H9 (cell line): ENCODE measurements at places on chromosomes 11 and 22.

- no peak for DNase-seq
These were observed 27.1 kb downstream of the HPS5 start for GRCh38 chr11:18294862-18295261.

GRCh38 chr22:18085188-18085587 is 7.4 kb downstream of the PEX26 start:
- DNase-seq, result no peak

DNA sequence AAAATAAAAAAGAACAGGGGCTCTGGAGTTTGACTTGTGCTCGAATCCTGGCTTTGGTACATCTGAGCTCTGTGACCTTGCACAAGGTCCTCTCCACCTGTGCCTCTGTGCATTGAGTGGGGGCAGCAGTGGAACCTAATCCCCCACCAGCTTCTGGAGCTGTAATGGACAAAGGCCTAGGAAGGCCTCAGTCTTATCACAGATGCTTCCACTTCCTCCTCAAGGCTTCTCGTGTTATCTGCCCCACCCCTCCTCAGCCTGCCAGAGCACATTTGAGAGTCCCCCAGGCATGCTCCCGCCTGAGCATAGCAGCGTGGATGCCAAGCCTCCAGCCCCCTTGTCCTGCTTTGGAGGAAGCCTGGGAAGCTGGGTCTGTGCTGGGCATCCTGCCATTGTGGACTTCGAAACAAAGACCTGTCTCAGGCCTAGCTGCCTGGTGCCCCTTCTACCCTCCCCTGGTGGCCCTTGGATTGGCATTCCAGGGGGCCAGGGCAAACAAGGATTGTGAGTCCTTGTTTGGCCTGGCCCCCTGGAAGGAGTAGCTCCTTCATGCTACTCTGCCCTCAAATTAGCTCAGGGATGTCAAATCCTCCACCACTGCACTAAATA is 15.0 kb downstream of the SLC35E4 start:
- no peak for DNase-seq

DNA sequence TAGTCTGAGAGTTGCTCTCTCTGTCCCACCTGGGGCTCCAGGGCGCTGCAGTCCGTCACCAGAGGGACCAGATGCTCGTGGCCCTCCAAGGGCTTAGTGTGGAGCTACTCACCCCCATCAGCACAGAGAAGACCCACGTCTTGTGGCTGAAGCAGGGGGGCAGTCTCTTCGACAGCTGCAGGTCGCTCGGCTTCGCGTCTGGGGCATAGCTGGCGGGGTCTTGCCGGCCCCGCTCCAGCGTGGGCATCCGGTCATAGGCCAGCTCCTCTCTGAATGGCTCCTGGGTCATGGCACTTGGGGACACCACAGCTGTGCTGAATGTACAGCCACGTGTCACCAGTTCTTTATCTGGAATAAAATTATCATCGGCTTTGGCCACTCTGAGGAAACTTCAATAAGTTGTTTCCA is 608 bp downstream of the MLC1 start:
- no peak for DNase-seq

- no peak for DNase-seq
These were observed 3.4 kb upstream of the ZNF280A start for GRCh38 chr22:22523494-22523893.

DNA sequence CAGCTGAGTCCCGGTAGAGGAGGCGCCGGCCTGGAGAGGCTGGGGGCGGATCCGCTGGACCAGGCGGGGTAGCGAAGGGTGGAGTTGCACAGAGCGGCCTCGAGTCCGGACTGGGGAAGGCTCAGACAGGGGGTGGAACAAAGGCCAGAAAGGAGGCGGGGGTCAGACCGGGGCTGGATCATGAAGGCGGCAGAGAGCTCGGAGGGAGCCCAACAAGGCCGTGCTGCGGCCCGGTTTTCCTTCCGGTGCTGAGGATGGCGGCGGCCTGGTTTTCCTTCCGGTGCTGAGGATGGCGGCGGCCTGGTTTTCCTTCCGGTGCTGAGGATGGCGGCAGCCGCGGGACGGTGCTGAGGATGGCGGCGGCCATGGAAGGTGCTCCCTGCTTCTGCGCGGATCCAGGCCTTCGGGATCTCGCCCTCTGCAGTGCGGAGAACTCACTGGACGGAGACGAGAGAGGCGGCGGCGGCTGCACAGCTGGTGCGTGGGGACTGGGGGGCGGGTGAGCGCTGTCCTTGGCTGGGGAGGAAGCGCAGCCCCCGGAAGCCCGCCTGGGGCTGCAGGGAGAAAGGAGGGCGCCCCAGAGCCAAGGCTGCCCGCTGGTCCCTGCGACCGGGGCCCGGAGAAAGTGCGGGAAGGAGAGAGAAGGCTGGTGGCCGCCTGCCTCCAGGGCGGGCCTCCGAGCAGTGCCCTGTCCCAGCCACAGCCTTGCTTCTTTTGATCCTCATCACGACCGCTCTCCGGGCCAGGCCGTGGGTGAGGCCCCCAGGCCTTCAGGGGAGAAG is 350.4 kb upstream of the B3GAT1 start:
- peak; percentile 50 for DNase-seq

DNA sequence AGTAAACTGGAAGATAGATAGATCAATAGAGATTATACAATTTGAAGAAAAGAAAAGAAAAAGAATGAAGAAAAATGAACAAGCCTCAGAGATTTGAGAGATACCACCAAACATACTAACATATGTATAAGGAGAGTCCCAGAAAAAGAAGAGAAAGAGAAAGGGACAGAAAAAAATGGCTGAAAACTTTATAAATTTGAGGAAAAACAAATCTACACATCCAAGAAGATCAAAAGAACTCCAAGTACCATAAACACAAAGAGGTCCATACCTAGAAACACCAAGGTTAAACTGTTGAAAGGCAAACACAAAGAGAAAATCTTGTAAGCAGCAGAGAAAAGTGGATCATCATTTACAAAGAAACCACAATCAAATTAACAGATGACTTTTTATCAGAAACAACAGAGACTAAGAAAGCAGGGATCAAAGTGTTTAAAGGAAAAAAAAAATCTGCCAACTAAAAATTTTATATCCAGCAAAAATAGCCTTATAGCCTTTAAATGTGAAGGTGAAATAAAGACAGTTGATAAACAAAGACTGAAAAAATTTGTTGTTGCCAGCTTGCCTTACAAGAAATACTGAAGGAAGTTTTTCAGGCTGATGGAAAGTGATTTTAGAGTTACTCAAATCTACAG is 11.8 kb upstream of the AKIP1 start:
- no peak for DNase-seq

DNA sequence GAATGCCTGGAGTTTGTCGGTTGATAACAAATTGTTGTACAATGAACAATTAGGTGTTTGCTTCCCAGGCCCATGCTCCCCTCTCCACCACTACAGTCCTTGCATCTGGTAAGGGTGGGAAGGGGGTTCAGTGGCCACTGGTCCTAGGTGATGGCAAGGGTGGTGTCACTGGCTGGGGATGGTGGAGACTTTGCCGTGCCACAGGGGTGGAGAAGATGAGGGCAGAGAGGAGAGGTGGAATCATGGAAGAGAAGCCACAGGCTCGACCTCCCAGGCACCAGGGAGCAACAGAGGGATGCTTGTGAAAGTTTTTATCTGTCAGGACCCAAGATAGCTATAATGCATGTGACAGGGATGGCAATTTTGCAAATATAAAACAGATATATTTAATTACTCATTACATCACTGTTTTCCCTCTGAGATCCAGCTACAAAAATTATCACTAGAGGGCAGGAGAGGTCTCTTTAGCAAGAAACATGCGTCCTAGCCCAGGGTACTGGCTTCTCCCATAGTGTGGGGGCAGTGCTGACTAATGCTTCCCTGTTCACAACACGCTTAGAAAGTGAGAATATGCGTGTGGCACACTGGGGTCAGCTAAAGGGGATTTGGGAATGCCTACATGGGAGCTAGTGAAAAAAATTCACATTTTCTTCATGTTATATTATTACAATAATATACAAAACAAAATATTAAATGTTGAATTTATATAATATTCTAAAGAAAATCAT is 49.0 kb upstream of the AMPD3 start:
- DNase-seq, result peak; percentile 74

DNA sequence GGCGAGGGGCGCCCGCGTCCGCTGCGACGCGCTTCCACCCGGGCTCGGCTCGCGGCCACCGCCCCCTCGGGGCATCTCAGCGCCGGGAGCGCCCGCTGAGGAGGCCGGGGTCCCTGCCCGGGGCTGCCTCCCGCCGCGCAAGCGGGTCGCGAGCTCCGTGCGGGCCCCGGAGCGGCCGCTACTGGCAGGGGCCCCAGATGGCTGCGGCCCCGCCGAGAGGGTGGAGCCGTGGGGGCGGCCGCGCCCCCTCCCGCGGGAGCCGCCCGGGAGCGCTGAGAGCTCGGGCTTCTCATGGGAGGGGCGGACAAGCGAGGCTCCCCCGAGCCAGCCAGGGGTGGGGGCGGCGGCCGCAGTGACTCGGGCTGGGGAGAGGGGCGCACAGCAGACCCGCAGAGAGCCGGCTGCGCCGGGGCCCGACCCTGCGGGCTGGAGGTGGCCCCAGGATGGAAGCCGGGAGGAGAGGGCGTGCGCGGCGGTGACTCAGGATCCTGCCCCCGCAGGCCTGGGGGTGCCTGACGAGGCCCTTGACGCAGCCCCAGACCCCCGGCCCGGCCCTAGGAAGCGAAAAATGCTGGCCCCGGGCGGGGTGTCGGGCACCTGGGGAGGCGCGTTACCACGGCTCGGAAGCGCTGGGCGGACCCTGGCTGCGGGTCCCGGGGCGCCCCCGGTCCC is 603 bp upstream of the ZFTA start:
- DNase-seq, result no peak

DNA sequence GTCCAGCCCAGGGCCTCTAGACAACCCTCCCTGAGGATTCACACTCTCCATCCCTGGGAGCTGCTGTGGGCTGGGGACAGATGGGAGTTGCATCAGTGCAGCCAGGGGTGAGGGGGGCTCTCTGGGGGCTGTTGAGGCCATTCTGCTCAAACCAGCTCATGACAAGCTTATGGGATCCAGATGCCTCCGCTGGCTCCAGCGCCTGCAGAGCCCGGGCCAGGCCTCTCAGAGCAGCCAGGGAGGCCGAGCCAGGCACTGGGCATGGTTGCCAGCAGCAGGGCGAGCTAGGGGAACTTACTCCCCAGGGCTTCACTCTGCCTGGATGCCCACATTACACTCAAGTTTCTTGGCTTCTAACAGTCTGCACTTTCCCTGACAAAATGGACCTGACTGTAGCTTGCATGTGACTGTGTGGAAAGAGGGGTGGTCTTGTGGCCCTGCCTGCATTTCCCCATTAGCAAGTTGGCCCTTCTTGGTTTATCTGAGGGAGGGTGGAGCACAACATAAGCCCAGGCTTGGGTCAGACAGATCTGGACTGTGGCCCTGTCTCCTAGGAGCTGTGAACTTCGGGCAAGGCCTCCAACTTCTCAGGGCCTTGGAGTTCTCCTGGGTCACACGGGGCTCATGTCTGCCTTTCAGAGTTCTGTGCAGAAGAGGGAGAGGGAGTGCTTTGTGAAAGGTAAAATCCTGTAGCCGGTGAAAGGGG is 34.5 kb upstream of the CYB5R3 start:
- DNase-seq, result no peak
